ENCODE measurements at places on chromosomes 16 and 17. TPM values are rescaled to one million over a fixed set of nuclear protein-coding genes. Genes with fewer than 3 reads are reported as not detected.

- no peak for DNase-seq
Observed at GRCh38 chr16:68978303-68978954, 127.0 kb upstream of the HAS3 start.

The SLC13A5 gene
- total RNA-seq, result 0.11 TPM

DNA sequence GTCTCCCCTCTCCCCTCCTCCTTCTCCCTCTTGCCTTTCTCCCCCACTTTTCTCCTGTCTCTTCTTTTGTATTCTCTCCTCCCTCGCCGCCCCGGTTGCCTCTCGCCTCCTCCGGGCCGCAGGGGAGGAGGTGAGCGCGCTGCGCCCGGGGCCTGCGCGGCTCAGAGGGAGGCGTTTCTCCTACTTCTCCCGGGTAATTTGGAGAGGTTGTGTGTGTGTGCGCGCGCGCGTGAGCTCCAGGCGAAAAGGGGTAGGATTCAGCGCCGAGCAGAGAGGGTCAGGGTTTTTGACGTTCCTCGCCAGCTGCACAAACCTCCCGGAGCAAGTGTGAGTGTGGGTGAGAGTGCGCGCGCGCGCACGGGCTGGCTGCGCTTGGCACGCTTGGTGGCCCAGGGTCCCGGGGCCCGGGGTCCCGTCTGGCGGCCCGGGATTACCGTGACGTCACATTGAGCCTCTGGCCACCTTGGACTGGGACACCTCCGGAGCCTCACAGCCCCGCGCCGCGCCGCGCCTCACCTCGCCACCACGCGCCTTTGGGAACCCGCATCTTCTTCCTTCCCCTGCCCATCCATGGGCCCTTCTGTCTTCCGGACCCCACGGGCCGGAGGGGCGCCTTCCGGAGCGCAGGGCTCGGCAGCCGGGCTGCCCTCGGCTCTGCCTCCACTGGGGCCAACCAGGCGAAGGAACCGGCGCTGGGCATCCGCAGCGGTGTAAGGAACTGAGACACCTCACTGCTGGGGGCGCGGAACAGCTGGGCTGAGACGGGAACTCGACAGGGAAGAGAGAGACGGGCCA lies 479 bp downstream of the IRX6 start:
- DNase-seq, result no peak

The HOXB4 gene
- total RNA-seq, result 1.6 TPM

The ATF7IP2 gene
- 42.3 TPM for total RNA-seq

The MEIOB gene
- total RNA-seq, result not detected

DNA sequence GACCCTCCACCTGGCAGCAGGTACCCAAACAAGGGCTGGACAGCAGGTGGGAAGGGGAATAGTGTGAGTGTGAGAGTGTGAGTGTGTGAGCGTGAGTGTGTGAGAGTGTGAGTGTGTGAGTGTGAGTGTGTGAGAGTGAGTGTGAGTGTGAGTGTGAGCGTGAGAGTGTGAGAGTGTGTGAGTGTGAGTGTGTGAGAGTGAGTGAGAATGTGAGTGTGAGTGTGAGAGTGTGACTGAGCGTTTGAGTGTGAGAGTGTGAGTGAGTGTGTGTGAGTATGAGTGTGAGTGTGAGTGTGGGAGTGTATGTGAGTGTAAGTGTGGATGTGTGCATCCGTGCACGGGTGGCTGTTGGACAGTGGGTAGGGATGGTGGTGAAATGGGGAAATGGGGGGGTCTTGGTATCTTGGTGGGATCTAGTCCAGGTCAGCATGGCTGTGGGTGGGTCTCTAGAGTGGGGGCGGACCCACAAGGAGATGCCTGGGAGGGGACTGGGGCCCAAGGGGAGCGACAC lies 408 bp downstream of the ADGRG1 start:
- no peak for DNase-seq

GRCh38 chr17:10471858-10472257 lies 2.5 kb upstream of the MYH4 start:
- DNase-seq, result no peak

DNA sequence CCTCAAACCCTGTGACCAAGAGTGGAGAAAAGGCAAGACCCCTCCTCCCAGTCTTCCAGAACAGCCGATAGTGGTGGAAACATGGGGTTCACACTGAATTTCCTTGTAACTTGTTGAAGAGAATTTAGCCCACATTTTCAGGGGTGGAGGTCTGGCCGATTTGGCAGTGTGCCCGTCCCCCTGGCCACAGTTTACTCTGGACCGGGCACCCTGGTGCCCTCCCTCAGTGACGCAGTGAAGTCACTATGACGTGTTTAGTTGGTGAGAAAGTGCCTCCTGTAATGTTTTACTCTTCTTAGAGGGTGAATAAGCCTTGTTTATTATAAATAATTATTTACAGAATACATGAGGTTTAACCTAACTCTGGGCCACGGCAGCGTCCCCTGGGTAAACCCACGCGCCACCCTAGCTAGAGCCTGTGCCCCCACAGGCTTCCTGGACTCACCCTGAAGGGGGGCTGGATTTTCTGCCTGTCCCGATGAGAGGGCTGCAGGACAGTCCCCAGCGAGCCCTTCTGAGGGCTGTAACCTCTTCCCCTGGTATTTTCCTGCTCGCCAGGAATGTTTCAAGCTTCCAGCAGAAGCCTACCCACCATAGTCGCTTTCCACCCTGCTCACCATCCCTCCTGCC lies 316.9 kb downstream of the SEC14L1 start:
- DNase-seq, result no peak

DNA sequence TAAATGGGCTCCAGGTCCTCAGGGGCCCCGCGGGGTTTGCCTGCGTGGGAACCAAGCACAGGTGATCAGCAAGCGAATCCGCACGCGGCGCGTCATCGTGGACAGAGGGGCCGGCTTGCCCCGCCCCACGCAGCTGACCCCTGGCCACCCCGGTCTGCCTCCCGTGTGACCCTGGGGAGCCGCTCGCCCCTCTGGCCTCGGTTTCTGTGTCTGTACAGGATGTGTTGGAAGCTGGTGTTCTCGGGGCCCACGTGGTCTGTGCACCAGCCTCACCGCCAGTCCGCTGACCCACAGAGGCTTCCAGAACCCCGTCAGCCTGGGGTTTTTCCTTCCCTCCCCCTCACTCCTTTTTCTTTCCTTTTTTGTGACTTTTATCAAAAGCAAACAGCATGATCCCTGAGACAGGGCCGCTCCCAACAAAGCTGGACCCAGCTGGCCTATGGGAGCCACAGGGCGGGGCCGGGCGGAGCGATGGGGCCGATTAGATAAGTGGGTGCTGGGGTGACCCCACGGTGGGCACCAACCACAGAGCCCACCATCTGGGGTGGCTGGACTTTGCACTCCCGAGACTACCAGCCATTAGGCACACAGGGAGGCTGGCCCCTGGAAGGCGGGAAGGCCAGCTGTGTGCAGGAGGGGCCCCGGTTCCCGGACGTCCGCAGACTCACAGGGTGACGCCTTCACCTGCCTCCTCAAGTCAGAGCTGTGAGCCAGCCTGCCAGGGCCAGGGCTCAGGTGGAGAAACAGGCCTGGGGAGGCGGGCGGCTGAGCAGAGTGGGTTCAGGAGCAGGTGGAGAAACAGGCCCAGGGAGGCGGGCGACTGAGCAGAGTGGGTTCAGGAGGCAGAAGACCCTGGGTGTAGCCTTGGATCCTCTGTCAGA lies 56.0 kb downstream of the ZFPM1 start:
- DNase-seq, result no peak

DNA sequence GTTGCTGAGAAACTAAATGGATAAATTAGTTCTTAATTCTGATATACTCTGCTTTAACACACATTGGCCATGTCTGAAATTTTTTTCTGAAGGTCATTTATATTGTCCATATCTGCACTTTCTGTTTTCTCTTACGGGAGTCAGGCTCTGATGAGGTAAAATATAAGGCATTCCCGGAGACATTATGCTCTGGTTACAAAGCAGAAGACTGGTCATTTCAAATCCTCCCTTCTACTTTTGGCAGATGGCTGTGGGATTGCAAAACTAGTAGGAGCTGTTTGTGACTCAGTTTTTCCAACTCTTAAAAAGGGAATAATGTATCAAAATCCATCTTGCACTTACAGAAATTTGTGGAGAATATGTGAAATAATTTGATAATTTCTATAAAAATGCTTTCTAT lies 92.2 kb upstream of the CPHXL start:
- DNase-seq, result no peak

- DNase-seq, result no peak
Observed at GRCh38 chr16:3050487-3050886, 4.1 kb downstream of the MMP25 start.

- no peak for DNase-seq
Observed at GRCh38 chr17:59372138-59372751, 40.8 kb downstream of the YPEL2 start.

DNA sequence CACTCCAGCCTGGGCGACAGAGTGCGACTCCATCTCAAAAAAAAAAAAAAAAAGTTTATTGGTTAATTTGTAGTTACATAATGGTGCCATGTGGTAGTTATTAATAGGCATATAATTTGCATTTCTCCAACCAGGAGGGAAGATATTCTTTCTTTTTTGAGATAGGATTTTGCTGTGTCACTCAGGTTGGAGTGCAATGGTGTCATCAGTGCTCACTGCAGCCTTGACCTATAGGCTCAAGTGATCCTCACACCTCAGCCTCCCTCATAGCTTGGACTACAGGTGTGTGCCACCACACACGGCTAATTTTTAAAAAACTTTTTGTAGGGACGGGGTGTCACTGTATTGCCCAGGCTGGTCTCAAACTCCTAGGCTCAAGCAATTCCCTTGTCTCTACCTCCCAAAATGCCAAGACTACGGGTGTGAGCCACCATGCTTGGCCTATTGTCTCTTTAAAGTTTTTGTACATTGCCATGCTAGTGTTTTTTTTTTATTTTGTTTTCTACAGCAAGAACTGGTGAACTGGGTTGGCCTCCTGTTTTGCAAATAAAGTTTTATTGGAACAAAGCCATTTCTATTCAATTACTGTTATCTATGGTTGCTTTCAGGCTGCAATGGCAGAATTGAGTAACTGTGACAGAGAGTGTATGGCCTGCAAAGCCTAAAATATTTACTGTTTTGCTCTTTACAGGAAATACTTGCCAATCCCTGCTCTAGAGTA lies 11.9 kb downstream of the SNX29 start:
- no peak for DNase-seq

DNA sequence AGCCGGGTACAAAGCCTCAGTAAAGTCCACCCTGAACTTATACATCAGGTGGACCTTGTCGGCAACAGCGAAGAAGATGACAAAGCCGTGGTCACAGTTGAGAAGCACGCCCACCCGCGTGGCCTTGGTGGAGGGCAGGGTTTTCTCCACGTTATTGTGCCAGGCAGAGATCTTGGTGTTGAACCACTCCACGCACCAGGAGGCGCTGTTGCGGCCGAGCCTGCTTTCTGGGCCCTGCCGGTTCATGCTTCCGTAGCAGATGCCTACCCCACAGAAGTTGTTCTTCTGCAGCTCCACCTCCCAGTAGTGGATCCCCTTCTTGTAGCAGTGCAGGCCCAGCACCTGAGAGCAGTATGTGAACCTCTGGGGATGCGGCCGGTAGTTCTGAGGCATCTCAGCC lies 22.1 kb downstream of the TRIM25 start:
- DNase-seq, result no peak

The C16orf74 gene
- total RNA-seq, result 0.51 TPM

The SEPTIN1 gene
- total RNA-seq, result 2.2 TPM

DNA sequence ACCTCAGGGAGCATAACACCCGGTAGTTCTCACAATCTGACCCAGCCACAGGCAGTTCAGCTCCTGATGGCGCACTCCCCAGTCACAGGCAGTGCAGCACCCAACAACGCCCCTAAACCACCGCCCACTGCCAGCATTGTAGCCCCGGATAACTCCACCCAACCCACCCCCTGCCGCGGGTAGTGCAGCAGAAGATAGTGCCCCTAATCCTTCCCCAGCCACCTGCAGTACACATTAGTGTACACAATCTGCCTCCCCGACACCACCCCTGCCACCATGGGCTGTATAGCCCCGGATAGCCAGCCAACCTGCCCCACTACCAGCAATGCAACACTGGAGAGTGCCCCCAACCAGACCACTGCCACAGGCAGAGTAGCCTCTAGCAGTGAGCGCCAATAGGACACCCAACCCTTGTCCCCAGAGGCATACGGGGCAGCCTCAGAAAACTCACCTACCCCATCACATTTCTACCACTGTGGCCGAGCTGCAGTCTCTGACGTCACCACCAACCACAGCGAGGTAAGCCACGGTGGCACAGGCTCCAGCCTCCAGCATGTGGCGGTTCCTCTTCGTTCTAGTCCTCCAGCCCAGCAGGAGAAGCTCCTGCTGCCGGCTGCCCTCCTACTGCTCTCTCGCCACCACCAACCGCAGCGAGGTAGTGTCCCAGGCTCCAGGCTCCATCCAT lies 877.3 kb downstream of the KCNJ18 start:
- DNase-seq, result no peak

- no peak for DNase-seq
Observed at GRCh38 chr16:21590287-21590686, 9.1 kb upstream of the METTL9 start.

DNA sequence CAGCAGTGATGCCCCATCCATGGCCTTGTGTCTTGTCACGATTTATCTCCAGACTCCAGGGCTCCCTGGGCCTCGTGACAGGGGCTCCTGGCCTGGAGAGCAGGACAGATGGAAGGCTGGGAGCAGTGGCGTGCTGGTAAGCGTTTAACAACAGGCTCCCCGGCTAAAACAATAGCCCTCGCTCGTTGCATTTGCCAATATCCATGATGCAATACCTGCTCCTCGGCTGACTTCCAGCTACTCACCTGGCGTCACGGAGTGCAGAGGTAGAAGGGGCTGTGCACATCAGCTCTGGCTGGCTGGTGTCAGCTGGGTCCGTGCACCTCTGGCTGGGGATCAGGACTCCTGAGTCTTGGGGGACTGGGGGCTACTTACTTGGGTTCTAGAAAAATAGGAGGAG lies 1.5 kb upstream of the BICDL2 start:
- DNase-seq, result no peak

- no peak for DNase-seq
Observed at GRCh38 chr17:50871364-50871763, 5.2 kb upstream of the TOB1 start.

DNA sequence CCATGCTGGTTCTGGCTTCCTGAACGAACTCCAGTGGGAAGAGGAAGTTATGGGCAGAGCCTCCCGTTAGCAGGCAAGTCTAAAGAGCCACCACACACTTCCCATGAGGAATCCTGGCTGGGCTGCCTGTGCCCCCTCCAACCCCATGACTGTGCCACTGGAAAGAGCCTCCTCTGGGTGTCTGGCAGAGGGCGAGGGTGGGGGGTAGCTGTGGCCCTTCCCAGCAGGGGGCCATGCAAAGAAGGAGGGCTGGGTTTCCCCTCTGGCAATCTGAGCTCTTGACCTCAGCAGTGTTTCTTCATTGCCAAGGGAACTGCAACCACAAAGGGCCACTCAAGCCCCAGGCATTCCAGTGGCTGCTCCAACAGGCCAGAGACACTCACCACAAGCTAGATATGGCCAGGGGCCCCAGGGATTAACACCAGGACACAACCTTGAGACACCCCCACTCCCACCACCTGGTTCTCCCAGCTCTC lies 1.7 kb upstream of the RRAD start:
- DNase-seq, result no peak

- DNase-seq, result no peak
Observed at GRCh38 chr17:17096438-17097178, 54.4 kb downstream of the MPRIP start.

The TMEM95 gene
- total RNA-seq, result not detected

DNA sequence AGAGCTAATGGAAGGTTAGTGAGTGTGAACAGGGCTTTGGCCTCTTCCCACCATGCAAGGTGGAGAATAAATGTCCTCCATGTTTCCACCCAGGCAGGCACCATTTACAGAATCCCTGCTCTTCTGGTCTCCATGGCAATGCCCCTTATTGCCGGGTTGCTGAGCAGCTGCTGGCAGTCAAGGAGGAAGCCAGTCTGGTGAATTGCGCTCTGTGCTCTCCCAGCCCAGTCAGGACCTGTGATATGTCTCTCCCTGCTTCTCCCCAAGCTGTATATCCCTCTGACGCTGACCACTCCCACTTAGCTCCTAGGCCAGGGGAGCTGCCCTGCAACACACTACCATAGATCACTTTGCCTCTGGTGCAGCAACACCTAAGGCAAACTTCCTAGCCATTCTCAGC lies 402.1 kb upstream of the ERCC4 start:
- no peak for DNase-seq

All from cardiac septum (tissue), 1 donor.